ENCODE measurements at places on chromosomes 7 and 10.

- no peak for DNase-seq
Observed at GRCh38 chr7:80591654-80592053, 46.8 kb upstream of the CD36 start.

GRCh38 chr7:137142376-137142775 is 201.2 kb downstream of the PTN start:
- DNase-seq, result no peak

GRCh38 chr7:29639886-29640595 is 76.4 kb downstream of the PRR15 start:
- DNase-seq, result peak; percentile 76

- no peak for DNase-seq
Observed at GRCh38 chr10:94413361-94413760, 11.0 kb downstream of the TBC1D12 start.

GRCh38 chr7:138235207-138235606 is 158.9 kb downstream of the AKR1D1 start:
- DNase-seq, result no peak

GRCh38 chr10:17418249-17418648 is 36.1 kb downstream of the ST8SIA6 start:
- no peak for DNase-seq

DNA sequence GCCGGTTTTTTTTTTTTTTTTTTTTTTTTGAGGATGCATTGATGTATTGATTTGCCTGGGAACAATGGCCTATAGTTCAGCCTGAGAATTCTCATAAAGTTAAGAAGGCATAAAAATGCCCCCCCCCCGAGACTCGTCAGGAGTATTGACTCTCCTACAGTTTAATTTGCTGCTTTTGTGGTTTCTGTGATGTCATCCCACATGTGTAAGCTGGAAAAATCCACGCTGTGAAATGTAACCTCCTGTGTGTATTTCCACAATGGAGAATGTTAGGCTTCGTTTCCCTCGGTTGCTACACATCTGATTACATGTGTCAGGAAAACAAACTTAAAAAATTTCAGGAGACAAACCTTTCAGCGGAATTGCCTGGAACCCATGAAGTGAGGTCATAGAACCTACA is 117.9 kb downstream of the FANK1 start:
- peak; percentile 38 for DNase-seq
